Fibroblast of skin of right biceps (primary cell): ENCODE measurements at places on chromosomes 7 and 10.

DNA sequence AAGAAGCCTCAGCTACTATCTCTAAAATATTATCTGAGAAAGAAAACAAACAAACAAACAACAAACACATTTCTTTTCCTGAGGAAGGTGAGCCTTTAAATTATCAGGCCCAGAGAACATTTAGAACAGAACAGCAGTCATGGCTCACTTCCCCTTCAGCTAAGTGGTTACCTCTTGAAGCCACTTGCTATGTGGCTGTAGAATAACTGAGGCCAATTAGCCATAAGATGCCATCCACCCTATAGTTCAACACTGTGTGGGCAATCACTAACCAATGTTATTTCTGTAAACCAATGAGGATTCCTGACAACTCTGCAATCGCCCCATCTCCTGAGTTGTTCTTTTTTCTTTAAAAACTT is 3.7 kb upstream of the UPP1 start:
- no peak for DNase-seq

DNA sequence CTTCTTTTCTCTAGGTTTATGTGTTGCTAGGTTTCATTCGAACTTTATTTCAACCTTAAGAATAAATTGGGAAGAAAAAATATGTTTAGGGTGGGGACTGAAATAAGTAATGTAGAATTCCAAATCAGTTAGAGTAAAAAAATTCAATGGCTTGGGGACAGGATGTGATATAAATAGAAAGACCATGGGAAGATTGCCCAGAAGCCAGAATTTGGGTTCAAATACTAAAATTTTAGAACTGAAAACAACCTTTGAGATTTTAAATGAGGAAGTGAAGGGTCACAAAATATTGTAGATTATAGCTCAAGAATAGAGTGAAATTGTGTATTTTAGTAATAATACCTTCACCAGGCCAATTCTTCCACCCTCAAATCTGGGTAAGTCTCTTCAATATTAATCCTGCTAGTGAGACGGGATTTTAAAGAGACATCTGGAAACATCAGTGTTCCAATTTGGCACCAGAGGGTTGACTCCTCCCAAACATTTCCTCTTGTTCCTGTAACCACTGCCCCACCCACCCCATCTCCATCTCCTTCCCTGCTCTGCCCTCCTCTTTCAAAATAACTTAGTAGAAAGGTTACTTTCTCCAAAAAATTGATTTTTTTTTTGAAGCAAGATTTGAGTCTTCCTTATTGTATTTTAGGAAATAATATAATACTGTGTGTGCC is 51.3 kb upstream of the FAM3C start:
- no peak for DNase-seq

DNA sequence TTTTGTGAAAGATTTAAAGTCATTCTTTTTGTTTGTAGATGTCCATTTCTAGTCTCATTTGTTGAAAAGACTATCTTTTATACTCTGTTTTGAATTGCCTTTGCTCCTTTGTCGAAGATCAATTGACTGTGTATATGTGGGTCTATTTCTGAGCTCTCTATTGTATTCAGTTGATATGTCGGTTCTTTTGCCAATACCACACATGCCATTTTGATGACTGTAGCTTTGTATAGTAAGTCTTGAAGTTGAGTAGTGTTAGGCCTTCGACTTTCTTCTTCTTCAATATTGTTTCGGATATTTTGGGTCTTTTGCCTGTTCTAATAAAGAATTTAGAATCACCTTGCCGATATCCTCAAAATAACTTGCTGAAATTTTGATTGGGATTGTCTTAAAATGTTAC is 104.5 kb downstream of the CCSER2 start:
- peak; percentile 30 for DNase-seq

DNA sequence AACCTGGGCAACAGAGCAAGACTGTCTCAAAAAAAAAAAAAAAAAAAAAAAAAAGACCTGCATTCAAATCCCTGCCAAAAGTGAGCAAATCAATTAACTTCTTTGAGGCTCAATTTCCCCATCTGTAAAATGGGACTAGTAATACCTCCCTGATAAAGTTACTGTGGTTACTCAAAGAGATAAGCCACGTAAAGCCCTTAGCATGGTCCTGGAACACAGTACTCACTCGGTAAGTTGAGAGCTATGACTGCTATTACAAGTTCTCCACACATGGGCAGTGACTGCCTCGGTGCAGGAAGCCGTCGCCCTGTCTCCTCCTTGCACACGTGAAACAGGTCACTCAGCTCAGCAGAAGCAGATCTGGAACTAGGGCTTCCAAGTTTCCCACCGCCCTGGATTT is 37.9 kb downstream of the DDIT4 start:
- no peak for DNase-seq
